OCI-LY7 (cell line): ENCODE measurements at places on chromosomes 5 and 9. TPM values are rescaled to one million over a fixed set of nuclear protein-coding genes. Genes with fewer than 3 reads are reported as not detected.

- DNase-seq, result no peak
Observed at GRCh38 chr5:174520420-174521396, 203.7 kb upstream of the MSX2 start.

GRCh38 chr5:104372376-104372775 lies 809.8 kb upstream of the NUDT12 start:
- DNase-seq, result no peak

- no peak for DNase-seq
Observed at GRCh38 chr9:34522091-34522887, 501 bp downstream of the ENHO start.

- DNase-seq, result no peak
Observed at GRCh38 chr9:96122751-96123150, 179.2 kb downstream of the HSD17B3 start.

GRCh38 chr5:74539986-74540385 lies 100.5 kb downstream of the ENC1 start:
- no peak for DNase-seq

DNA sequence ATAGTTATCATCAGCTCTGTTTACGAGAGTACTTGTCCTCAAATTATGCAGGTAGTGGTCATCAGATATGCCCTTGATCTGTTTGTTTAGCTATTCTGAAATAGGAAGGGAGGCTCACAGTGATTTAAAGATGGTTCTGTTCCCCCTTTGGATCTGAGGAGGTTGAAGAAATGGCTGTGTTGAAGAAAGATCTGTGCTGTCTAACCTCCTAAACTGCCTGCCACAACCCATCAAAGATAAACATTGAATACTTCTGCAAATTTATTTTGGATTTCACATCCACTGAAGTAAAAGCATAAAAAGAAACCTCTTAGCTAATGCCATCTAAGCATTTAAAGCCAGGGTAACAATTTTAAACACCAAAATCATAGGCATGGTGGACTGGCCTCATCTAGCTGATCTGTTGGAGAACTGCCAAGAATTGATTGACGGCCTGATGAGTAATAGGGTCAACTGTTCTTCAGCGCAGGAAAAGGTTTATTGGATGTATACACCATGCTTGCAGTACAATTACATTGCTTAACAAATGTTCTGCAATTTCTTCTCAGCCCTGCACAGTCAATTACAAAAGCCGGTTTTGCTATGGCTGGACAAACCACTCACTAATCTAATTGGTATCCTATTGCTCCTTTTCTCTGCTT lies 97.6 kb downstream of the SEMA6A start:
- no peak for DNase-seq

- no peak for DNase-seq
Observed at GRCh38 chr5:105817416-105817815, 1853.3 kb downstream of the EFNA5 start.

DNA sequence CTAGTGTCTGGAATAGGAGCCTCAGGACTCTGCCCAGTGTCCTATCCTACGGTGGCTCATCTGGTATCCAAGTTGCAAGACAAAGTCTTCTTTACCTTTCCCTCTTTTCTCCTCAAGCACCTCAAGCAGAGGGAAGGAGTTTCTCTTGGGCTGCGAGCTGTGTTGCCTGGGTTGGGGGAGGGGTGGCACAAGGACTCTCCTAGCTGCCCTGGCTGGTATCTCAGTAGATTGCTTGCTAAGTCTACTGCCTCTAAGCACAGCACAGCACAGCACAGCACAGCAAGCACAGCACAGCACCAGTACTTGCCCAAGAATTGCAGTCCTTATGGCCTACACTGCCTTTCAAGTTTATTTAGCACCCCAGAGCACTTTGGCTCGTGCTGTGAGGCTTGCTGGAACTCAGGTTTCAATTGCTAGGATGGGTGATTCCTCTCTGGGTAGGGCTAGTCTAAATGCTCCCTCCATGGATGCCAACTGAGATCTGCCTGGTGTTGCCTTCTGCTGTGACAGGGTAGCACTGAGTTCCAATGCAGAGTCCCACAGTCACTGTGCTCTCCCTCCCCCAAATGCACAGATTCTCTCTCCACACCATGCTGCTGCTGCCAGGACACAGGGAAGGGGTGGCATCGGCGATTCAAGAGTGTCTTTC lies 213.1 kb upstream of the POU5F2 start:
- no peak for DNase-seq

GRCh38 chr5:11524188-11524587 lies 380.1 kb downstream of the CTNND2 start:
- no peak for DNase-seq

DNA sequence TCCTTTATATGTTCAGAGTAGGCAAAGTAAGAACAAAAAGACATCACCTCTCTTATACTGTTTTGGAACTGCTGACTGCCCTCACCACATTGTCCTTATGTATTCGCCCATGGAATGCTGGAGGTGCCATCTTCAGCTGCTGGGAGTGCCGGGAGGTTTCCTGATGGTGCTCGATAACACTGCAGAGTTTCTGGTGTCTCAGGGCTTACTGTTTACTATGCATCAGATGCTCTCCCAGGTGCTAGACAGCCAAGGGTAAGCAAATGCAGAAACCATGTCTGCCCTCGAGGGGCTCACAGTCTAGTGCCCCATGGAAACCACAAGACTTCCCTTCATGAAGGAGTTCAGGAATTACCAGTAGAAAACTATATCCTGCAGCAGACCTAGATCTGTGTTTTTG lies 70.1 kb upstream of the SMIM23 start:
- no peak for DNase-seq

DNA sequence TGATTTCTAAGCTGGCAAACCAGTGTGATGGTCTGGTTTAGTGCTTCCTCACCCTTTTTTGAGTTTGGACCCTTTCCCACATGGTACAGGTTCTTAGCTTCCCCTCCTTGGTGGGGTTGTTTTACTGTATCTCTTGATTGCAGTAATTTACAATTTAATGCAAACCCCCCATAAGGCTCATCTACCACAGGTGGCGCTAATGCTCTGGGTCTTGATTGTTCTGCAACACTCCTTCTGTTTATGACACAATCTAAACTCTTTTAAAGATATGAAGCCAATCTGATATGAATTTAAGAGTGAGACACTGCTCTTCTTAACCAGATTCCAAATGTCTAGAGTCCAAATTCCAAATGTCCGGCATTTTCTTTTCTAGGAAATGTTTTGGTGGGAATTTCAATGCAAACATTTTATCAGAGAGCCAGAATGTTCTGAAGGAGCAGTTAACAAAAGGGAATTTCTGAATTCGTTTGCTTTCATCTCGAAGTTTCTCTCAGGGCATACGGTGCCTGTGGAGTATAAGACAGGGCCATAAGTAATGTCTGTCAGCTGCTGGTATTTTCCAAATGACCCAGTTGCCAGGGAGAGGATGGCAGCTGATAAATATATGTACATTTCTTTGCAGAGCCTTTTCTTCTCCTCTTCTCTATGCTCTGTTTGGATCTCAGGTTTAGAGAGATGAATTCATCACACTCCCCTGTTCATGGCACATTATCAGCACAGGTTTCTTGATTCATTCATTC lies 246.8 kb downstream of the ARHGAP26 start:
- DNase-seq, result peak; percentile 72

- no peak for DNase-seq
Observed at GRCh38 chr9:99399474-99399873, 177.4 kb downstream of the SEC61B start.

DNA sequence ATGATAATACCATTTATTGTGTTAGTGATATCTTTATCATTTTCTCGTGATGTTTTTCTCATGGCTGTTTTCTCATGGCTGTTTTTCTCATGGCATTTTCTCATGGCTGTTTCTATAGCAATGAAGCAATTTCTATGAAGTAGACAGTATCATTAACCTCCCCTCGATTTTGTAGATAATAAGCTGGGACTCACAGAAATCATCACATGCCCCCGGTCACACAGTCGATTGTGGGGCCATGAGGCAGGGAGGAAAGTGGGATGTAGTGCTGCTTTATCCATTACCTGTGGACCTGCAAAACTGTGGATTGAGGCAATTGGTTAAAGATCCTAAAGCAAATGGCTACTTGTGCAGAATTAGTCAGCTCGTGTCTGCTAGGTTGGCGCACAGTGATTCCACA lies 47.3 kb downstream of the TGFBI start:
- no peak for DNase-seq

DNA sequence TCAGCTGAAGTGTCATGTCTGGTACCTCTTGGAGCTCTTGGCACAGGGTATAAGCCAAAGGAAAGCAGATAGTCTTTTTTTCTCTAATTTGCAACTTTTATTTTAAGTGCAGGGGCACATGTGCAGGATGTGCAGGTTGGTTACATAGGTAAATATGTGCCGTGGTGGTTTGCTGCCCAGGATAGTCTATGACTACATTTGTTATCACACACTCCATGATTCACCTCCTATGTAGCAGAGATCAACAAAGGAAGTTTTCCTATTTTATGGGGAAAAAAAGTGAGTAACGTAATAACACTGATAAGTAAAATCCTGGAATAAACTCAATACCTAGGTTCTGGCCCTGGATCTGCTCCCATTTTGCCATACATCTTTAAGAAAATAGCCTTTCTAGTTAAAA lies 234.6 kb downstream of the CAAP1 start:
- no peak for DNase-seq

DNA sequence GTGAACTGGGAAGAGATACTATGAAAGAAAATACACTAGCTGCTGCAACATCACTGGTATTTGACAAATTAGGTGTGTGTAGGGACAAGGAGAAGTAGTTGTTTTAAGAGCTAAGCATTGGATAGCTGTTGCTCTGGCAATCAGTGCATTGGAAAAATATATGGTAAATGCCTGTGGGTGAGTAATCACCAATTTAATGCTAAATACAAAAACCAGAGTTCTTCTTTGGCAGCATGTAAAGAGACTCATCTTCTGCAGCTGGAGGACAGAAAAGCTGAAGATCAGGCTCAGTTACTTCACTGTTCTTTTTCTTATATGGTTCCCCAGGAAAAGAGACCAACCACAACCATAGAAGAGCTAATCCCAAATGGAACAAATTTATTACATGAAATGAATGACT lies 201.8 kb upstream of the MPDZ start:
- no peak for DNase-seq

The SLC36A3 gene
- not detected in 2 replicates for total RNA-seq

The GRAMD2B gene
- total RNA-seq, result not detected in 2 replicates

The PCDHGC5 gene
- 5.0 and 5.4 TPM in 2 replicates for total RNA-seq

The CXXC5 gene
- 26.7 and 30.4 TPM in 2 replicates for total RNA-seq

The PIP5K1B gene
- 10.7 and 11.5 TPM in 2 replicates for total RNA-seq

The C5orf52 gene
- not detected in 2 replicates for total RNA-seq

The CATSPER3 gene
- 0.61 and 1.0 TPM in 2 replicates for total RNA-seq

The CTXN3 gene
- total RNA-seq, result not detected in 2 replicates

The BTNL3 gene
- not detected in 2 replicates for total RNA-seq

The AUH gene
- 16.7 and 16.9 TPM in 2 replicates for total RNA-seq

The C9orf152 gene
- not detected in 2 replicates for total RNA-seq

The AIF1L gene
- not detected in 2 replicates for total RNA-seq

The BTNL8 gene
- total RNA-seq, result not detected in 2 replicates

The FANCG gene
- 121 and 145 TPM in 2 replicates for total RNA-seq
